Stimulated activated CD4-positive, alpha-beta T cell treated with anti-CD3 and anti-CD28 coated beads, Interleukin-1b, Interleukin-23, amount 100 ng/mL, for 48 hours (primary cell): ENCODE measurements at places on chromosomes 6 and 20.

DNA sequence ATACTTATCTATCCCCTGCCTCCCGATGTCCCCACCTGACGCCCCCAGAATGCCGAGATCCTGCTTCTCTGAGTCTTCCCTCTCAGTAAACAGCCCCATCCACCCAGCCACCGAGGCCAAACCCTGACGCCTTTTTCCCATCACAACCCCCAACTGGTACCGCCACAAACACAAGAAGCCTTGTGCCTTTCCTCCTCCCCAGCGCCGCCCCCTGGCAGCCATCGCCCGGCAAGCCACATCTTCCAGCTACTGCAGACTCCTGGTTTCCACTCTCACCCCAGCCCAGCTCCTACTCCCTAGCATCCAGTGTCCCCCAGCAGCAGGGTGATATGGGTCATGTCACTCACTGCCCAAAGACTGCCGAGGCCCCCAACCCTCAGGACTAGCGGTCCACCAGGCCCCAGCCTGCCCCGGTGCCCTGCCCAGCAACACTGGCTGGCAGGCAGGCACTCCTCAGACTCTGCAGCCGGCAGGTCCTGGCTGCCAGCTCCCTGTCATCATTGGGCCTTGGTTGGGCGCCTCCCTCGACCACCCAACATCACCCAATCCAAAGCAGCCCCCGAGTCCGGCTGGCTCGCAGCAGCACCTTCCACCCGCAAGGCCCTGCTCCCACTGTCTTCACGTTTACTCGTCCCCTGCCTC lies 11.2 kb downstream of the TCFL5 start:
- DNase-seq = no peak

DNA sequence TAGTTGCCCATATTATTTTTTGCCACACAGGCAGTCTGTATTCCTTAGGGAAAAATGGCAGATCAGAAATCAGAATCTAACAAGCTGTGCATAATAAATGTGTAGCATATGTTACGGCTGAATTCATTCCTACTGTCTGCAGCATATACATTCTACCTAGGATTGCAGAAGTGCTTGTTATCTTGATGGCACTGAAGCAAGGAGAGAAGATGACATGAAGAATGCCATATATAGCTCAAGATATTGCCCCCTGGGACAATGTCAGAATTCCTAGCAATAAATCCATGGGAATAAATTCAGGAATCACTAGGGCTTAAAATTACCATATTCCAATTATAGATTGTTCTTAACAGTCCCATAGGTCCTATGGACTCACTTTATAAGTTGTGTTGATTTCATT lies 293.0 kb upstream of the CNR1 start:
- no peak for DNase-seq

- DNase-seq = no peak
Observed at GRCh38 chr6:160678744-160679401, 14.8 kb upstream of the LPA start.

- DNase-seq = no peak
Observed at GRCh38 chr6:32815115-32815514, 1.7 kb downstream of the HLA-DOB start.

DNA sequence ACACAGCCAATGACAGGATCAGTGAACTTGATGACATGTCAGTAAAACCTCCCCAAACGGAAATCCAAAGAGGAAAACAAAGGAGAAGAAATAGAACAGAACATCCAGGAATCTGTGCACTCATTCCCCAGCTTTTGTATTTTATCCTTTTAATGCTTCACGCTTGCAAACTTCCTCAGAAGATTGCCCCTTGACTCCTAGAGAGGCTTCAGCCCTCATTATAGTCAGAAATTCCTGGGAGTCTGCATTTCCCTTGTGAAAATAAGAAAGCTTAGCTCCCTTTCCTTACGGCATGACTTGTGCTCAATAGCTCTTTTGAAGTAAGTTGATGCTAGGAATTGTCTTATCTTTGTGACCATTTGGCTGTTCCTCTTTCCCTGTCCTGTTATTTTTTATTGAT lies 313.6 kb upstream of the OPRM1 start:
- DNase-seq = no peak

DNA sequence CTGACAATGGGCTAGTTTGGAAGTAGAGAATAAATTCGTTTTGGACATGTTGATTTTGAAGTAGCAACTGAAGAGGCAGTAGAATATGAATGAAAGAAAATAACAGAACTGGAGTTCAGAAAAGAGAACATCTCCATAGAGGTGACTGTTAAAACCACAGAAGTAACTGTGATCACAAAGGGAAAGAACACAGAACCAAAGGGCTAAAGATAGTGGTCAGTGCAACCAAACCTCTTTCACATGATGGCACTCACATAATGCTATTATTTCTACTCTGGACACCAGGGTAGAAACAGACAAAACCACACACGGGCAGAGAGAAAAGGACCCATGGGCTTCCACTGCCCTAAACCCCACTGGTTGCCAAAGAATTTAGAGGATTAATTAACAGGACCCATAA lies 58.5 kb downstream of the CDK19 start:
- DNase-seq = no peak

GRCh38 chr20:39070484-39071231 lies 108.5 kb downstream of the DHX35 start:
- no peak for DNase-seq

DNA sequence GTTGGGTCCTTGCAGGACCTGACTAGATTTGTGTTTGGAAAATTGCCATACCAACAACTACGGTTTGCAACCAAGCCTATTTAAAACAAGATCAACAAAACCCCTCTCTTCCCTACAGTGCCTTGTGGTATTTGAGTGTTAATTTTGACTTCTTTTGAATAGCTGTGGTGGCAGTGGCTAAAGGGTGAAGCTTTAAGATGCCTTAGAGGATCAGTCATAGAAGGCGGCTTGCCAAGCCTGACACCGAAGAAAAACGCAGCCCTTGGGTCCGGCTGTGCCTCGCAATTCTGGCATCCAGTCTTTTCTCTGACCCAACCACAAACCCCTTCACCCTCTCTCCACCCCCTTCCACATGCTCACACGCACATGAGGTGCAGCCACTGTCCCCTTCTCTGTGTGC lies 32.6 kb downstream of the BMP6 start:
- DNase-seq = no peak

DNA sequence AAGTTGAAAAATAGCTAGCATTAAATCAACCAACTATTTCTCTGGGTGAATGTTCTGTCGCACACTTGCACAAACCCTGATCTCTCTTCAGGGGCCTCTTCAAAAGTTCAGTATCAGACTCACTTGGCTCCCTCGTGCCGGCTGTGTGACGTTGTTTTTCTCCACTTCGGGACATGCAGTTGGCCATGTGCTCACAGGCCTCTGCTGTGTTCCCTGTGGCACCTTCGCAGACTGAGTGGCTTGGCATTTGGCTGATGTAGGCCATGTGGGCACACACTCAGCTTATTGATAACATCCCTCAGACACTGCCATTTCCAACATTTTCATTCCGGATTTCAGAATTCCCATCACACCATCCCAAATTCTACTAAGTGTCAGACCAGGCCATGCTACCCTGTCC lies 49.3 kb downstream of the PACRG start:
- DNase-seq = no peak

GRCh38 chr6:140070846-140071473 lies 696.5 kb upstream of the CITED2 start:
- no peak for DNase-seq

DNA sequence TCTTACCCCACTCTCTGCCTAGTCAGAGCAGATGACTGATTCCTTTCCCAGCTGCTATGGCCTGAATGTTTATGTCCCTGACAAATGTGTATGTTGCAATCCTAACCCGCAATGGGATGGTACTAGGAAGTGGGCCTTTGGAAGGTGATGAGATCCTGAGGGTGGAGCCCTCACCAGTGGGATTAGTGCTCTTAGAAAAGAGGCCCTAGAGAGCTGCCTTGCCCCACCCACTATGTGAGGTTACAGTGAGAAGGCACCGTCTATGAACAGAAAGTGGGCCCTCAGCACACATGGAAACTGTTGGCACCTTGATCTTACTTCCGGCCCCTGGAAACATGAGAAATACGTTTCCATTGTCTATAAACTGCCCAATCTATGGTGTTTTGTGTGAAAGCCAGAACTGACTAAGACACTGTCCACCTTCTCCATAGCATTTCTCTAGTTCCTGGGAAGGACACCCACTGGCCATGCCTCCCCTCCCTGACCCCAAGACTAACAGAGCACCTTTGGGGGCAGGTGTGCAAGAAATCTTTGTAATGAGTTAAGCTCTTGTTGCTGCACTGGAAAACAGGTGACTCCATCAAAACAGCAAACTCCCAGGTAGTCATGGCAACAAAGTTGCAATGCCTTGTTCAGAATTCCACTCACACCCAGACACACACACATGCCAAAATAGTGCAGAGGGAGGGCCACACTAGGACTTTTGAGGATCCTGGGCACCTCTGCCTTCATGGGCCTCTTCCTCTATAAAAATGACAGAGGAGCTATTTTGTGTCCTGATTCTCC lies 16.2 kb downstream of the GABRR2 start:
- peak; percentile 39 for DNase-seq

DNA sequence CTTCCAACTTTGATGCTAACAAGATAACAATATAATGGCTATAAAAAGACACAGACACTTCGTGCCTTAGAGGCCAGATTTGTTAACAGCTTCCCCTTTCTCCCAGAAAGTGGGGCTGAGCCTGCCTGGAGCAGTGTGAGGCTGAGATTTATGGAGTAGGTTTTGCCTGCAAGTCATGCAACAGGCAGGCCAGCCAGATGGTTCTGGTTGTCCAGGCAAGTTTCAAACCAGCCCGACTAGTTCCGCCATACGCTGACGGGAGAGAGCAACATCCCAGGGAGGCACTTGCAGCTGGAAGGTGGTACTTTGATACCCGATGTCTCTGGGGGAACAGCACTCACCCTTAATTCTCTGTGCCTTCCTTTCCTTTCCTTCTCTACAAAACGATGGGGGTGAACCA lies 81.3 kb upstream of the NAA20 start:
- DNase-seq = no peak

DNA sequence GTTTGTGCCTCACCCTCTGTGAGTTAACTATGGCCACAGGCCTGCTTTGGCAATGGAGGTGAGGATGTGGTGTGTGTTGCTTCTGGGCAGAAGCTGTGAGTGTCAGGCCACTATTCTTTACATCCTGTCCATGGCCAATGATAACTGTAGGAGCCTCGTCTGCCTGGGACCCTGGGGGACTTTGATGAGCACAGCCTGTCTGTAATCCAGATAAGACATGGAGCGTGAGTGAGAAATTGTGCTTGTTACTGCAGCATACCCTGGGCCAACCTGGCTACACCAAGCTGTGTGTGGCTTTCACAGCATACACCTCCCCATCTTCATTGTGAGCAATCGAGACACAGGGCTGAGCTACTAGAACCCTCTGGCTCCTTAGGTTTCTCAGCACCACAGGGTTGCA lies 150.4 kb downstream of the MYLK4 start:
- no peak for DNase-seq

- no peak for DNase-seq
Observed at GRCh38 chr6:144606083-144606482, 320.9 kb downstream of the UTRN start.

- DNase-seq = no peak
Observed at GRCh38 chr20:40087496-40087895, 601.5 kb downstream of the MAFB start.

DNA sequence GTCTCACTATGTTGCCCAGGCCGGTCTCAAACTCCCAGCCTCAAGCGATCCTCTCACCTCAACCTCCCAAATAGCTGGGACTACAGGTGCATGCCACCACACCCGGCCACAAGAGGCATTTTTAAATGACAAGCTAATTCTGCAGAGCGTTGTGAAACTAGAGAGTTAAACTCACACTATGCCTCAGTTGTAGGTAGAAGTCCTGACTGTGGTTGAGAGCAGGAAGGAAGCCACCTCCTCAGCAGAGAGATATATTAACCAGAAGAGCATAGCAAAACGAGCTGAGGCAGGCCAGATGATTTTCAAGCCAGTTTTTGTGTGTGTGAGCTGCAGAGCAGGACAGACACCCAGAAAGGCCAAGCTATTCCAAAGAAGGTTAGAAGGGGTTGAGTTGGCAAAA lies 150.3 kb downstream of the MBOAT1 start:
- DNase-seq = no peak

- no peak for DNase-seq
Observed at GRCh38 chr20:35333606-35334005, 41.4 kb upstream of the FAM83C start.

GRCh38 chr20:38336726-38337125 lies 9.6 kb upstream of the LBP start:
- DNase-seq = no peak

GRCh38 chr20:24097506-24098245 lies 109.1 kb upstream of the GGTLC1 start:
- DNase-seq = no peak

DNA sequence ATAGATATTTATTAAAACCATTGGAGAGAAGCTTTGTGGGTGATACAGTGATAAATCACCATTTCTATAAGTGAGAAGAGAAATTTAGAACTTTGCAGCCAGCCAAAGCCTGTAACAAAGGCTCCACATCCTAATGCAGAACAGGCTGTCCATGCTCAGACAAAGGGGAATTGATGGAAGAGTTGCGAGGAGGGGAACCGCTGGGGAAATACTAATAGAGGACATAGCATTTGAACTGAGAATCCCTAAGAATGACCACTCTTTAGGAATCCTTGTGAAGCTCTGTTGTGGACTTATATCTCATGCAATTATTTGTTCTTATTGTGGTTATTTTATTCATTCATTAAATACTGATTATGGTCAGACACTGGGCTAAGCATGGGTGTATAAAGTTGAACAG lies 167.8 kb downstream of the PHF3 start:
- DNase-seq = no peak

- no peak for DNase-seq
Observed at GRCh38 chr20:59737073-59737666, 132.8 kb downstream of the PHACTR3 start.

DNA sequence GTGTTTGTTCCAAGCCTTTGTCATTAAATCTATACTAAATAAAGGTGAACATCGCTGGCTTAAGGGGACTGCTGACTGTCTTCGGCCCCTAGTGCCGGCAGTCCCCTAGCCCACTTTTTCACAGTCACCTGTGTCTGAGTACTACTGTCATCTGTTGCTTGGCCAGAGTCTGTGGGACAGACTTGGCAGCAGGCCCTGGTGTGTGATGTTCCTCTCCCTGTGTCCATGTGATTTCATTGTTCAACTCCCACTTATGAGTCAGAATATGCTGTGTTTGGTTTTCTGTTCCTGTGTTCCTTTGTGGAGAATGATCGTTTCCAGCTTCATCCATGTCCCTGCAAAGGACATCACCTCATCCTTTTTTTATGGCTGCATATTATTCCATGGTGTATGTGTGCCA lies 133.4 kb downstream of the HAO1 start:
- no peak for DNase-seq

DNA sequence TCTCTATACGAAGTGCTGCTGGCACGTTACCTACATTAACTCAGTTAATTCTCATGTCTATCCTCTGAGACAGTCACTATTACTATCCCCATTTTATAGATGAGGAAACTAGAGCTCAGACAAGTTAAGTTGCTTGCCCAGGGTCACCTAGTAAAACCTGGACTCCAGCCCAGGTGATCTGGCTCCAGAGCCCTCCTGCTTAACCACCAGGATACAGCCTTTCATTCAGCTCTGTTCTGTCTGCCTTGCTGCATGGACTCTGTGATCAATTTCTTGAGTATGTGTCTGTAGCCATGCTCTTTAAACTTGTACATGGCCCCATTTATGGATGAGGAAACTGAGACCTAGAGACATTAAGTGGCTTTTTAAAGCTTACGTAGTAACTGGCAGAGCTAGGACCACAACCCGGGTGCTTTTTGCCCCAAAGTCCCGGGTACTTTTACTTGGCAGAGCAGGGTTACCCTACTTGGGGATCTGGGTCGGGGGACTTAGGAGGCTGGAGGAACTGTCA lies 4.7 kb downstream of the CDKN1A start:
- DNase-seq = no peak

GRCh38 chr6:43912116-43912577 lies 142.1 kb downstream of the VEGFA start:
- no peak for DNase-seq
